ENCODE measurements at places on chromosomes 7 and 10.

- peak; percentile 69 for DNase-seq
These were observed 10.7 kb downstream of the AMZ1 start for GRCh38 chr7:2698581-2699288.

GRCh38 chr7:42192851-42193461, 44.1 kb downstream of the GLI3 start:
- DNase-seq = no peak

DNA sequence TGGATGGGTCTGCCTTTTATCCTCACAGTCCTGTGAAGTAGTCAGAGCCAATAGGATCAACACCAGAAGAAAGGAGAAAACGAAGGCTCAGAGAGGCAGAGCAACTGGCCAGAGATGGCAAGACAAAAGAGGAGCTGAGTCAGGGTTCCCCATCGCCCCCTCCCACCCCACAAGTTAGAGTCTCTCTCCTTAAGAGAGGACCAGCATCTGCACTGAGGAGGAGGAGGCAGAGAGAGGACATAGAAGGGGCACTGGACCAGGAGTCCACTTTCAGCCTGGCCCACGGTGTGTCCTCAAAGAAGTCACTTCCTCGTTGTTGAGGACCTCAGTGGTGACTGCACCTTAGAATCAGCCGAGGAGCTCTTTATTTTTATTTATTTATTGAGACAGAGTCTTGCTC, 11.6 kb downstream of the SPOCK2 start:
- no peak for DNase-seq

DNA sequence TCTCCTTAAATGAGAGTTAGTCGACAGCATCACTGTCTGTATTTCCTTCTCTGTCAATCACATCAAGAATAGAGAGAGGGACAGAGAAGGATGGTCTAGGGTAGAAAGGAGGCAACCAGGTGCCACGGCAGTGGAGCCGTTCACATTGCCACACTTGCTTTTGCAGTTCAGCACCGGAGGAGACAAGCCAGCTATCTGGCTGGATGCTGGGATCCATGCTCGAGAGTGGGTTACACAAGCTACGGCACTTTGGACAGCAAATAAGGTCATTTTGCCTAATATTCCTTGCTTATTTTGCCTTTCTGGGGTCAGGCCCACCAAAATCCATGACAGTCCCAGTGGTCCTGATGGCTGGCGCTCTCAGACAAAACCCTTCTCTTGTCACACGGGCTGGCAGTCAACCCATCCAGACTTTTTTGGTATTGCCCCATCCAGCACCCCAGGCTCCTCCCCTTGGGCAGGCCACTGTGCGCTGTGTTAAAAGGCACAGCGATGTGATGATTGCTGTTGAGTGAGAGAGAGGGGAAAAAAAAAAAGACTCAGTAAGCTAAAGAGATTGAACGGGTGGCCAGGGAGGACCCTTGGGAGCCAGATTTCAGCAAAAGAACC, 8.4 kb downstream of the CPA2 start:
- no peak for DNase-seq

Data from stimulated activated CD8-positive, alpha-beta memory T cell treated with anti-CD3 and anti-CD28 coated beads, Interleukin-4, amount 100 ng/mL, for 24 hours (primary cell).